ENCODE measurements at places on chromosomes 1 and 21.

GRCh38 chr1:239730378-239730777, 344.0 kb downstream of the CHRM3 start:
- no peak for DNase-seq

DNA sequence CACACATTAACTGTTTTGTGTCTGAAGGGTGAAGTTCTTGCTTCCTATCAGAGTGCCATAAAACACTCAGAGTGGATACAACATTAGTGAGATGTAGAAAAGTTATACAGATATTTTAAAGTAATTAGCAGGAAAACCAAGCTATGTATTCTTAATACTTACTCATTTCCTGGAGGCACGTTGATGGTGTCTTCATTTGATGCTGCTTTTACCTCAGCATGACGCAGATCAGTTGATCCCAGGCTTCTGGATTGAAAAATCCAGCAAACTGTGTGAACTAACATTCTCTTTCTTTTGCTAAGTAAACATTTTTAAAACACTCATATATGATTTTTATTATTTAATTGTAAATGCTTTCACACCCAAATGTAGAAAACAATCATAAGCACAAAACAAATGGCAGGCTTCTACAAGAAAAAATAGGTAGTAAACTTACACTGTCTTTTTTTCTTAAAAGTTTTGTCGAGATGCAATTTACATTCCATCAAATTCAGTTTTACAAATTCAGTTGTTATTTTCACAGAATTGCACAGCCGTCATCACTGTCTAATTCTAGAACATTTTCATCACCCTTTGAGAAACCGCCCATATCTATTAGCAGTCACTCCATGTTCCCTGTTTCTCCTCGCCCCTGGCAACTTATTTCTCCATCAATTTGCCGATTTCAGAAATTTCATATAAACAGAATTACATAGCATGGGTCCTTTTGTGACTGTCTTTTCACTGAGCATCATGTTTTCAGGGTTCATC, 198.9 kb downstream of the LRRC7 start:
- no peak for DNase-seq

- no peak for DNase-seq
Measured at GRCh38 chr1:207997486-207998268, 86.8 kb upstream of the CD34 start.

DNA sequence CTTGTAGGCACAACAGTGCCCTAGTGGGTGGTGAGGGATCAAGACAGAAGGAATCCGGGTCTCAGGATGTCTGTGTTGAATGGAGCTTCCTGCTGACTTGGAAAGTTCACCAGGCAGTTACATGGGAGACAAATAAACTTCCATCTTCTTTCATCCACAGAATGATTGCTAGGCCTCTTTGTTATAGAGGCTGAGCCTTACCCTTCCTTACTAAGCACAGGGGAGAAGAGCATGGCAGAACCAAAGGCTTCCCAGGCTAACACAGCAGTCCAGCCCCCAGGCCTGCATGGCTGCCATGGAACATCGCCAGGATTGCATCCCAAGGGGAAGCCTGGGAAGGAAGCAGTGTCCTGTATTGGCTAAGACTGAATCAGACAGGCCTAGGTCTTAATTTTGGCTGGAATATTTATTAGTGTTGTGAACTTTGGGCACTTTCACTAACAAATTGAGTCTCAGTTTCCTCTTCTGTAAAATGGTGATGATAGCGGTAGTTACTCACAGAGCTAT, 18.7 kb downstream of the HEYL start:
- DNase-seq = no peak

DNA sequence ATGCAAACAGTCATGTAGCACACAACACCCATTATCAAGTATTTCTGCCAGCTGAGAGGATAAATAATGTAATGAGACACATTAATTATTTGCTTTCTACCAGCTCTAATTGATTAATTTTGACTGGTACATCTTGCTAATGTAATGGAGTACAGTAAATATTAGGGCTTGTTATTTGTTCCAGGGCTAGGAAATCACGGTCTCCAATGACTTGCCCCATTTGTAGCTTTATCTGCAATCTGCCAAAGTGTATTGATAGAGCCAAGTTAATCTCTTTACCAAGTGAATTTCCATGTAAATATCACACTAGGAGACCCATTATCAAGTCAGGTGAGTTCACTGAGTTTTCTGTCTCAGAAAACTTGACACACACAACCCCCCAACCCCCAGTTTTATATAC, 55.1 kb downstream of the RGS13 start:
- no peak for DNase-seq

DNA sequence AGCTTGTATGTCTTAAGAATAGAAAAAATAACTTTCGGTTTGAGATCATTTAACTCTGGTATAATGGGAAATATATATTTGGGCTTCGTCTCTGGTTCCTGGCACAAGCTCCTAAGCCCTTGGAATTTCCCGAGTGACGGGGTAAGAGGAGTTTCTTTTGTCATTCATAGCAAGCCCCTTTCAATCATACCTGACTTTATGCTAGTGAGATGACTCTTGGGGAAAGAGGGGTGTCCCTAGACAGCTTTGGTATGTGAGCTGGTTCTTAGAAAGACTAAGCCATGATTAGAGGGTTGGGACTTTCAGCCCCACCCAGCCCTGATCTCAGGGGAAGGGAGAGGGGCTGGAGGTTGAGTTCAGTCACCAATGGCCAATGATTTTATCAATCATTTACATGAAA, 13.9 kb upstream of the MTARC1 start:
- no peak for DNase-seq

GRCh38 chr1:193540511-193540910, 354.1 kb upstream of the B3GALT2 start:
- no peak for DNase-seq

DNA sequence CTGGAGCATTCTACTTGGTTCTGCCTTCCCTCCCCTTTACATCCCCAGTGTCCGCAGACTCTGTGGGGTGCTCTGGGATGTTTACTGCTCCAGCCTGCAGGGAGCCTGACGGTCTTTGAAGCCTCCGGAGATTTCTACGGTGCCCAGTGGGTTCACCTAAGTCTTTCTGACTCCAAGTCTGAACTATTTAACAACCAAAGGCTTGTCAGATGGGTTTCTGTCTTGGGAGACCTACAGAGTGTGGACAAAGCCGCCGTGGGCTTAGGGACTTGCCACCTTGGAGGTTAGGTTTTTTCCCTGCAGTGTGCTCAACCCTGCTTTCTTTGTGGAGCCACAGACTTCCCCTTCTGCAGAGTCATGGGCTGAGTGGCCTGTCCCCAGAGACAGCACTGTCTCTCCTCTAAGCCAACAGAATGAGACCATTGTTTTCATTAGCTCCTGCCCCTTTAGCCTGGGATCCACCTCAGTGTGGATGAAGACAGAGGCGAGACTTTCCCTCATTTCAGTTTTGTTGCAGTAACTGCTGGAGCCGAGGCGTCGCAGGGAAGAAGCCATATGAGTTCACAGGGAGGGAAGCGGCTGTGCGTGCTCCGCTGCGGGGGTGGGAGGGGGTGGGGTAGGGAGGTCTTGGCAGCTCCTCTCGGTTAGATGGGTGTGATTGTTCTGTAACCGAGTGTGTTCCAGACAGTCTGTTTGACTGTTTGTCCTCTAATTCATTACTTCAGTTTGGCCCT, 120.7 kb downstream of the CNIH3 start:
- DNase-seq = no peak

DNA sequence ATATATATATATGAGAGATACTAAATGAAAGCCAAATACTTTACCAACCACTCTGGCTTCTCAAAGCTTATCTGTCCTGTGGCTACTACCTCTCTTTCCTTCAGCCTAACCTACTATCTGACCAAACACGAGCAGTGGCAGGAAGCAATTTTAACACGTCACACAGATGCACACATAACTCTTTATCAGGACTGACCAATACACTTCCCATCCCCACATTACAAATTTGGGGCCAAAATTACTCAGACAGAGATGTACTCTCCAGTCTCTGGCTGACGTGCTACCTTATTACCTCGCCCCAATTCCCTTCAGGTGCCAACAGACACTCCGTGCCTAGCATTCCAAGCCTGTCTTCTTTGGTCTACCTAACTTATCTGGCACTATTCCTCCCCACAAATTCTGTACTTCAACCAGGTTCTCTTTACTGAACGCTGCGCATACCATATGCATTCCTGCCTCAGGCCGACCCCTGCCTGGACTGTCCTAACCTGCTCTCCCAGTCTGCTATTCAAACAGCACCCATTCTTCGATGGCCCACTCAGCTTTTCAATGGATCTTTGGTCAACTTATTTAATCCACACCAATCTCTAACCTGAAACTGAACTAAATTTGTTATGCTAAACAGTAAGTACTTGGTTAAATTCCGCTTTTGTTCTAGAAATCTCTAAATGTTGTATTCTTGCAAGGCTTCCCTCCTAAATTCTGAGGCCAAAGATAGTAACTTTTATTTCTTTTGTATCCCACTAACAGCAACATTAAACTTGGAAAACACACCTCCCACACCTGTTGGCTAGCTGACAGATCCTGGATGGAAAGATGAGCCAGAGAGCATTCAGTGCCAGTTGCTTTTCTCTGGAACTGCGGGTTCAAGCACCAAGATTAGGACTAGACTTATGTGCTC, 27.9 kb downstream of the RERE start:
- DNase-seq = no peak

DNA sequence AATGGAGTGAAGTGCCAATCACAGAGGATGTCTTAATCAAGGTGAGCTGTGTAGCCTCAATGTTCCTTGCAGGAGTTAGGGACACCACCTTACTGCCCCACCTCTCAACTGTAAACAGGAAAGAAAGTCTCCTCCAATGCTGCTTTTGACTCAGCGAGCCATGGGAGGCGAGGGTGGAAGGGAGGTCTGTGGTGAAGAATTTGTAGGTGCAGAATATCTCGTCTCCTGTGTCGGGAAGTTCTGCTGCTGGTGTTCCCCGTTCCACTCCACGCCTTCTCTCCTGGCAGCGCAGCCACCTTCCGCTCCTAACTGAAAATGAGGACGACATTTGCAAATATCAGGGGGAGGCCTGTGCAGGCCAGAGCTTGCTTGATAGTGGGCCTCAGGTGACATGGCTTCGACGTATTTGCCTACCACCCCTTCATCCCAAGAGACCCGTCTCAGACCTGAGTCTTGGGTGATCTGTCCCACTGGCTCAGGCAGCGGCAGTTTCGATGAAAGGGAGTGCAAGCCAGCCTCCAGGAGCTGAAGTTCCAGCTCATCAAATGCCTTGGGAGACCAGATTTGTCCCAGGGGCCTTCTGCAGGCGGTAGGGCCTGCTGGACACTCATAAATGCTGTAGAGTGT, 368.3 kb upstream of the C1orf174 start:
- no peak for DNase-seq

DNA sequence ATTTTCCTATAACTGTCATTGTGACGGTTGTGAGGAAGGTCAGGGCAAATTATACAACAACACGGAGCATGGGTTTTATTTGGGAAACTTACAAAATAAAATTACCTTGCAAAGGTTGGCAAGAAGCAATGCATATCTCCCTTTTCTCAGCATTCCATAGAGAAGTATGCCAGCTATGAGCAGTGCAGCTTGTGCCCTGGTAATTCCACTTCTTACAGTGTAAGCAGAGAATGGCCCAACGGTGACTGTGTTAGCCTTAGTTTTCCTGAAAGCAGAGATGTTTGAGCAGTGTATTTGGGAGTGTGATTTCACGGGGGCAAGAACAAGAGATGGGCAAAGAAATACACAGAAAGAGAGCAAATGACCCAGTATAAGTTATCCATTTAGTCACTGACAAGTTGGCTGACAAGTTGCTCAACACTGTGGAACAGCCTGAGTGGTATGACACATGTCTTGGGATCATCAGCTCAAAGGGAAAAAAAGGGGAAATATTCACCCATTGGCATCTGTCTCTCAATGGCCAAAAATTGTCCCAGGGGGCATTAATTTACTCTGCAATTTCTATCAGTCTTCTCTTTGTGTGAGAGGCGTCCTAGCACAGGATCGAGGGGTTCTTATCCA, 210.9 kb upstream of the NRIP1 start:
- DNase-seq = no peak

DNA sequence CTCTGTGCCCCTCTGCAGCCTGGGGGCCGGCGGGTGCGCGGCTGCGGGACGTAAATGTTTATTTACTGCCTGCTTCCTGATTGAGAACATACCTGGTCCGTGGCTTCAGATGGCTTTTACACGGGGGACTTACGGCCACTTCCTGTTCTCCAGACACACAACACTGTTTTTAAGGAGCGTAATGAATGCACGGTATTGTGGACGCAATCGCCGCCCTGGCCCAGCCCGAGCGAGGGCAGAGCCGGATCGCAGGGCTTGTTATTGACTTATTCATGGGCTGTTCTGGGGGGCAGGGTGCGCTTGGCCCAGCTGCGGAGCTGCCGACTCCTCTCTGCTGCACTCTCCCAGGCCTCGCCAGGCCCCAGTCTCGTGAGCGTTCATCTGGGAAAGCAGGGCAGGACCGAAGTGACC, 52.8 kb upstream of the ACTRT2 start:
- no peak for DNase-seq

DNA sequence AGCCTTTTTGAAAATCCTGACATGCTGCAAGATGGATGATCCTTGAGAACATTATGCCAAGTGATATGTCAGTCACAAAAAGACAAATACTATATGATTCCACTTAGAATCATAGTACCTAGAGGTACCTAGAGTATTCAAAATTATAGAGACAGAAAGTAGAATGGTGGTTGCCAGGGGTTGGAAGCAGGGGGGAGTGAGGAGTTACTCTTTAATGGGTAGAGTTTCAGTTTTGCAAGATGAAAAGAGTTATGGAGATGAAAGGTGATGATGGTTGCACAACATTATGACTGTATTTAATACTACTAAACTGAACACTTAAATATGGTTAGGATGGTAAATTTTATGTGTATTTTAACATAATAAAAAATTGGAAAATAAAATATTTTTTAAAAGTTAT, 37.9 kb upstream of the PODN start:
- no peak for DNase-seq
